ENCODE measurements at places on chromosomes 12 and 14.
A peak's percentile ranks its signal among the peaks of the same experiment; 100 is the strongest.

DNA sequence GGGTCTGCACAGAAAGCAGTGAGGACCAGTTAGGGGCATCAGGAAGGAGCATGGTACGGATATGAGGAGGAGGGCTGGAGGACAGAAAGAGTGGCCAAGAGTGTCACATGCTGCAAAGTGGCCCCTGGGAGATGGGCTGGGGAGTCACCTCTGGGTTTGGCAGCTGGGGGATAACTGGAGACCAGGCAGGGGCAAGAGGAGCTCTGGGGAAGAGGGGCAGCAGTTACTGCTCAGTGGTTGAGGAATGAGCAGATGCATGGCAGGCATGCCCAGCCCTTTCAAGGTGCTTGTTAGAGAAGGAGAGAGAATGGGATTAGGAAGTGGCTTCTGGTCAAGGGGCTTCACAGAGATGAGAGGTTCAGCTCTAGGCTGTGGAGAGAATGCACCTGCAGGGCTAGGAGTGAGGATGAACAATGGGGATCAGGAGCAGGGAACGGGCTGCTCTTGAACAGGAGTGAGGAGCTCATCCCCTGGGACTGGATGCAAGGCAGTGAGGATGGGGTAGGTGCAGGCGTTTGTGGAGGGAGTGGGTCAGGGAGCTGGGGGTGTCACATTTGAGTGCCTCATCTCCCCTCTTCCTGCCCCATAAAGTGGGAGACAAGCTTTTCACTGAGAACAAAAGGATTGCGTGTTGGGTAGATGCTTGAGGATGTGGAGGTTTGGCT lies 127.5 kb downstream of the PAPOLA start:
- no peak for DNase-seq

- DNase-seq = no peak
Measured at GRCh38 chr12:21884936-21885335, 56.3 kb downstream of the ABCC9 start.

DNA sequence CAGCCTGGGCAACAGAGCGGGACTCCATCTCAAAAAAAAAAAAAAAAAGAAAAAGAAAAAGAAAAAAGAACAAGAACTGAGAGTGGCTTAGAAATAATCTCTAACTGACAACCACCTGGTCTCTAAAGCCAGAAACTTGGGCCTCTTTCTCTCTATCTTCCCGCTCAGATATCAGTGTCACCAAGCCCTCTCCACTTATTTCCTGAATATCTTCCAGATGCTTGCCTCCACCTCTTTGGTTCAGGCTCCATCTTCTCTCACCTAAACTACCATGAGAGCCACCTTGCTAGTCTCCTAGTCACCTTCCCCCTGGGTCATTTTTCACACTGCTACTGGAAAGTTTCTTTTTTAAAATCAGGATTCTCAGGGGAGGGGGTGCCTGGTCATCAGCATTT lies 1.8 kb upstream of the TM9SF1 start:
- no peak for DNase-seq

- DNase-seq = no peak
Measured at GRCh38 chr12:52877242-52877641, 27.6 kb downstream of the KRT8 start.

DNA sequence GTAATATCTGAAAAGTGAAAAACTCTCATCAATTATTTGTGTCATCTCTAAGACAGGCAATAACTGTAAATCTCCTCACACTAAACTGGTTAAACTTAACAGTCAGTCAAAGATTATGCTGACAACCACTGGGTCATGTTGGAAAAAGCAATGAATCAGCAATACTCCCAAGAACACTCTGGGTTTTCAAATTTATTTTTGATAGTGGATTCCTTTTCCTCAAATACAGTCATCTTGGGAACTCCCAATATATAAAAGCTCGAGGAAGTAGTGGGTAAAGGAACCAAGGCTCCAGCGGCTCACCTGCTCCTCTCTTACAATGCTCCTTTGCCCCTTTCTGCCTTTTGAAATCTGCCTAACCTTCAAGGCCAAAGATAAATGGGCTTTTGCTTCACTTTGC lies 70.0 kb downstream of the ARMH4 start:
- no peak for DNase-seq

DNA sequence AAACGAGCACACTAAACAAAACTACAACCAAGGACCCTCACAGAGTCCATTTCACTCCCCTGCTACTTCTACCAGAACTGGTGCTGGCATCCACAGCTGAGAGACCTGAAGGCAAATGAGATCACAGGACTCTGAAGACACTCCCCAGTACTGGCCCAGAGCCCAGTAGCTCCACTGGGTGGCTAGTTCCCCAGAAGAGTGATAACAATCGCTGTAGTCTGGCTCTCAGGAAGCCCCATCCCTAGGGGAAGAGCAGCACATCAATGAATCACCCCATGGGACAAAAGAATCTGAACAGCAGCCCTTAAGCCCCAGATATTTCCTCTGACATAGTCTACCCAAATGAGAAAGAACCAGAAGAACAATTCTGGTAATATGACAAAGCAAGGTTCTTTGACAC lies 190.7 kb upstream of the BMP4 start:
- no peak for DNase-seq

DNA sequence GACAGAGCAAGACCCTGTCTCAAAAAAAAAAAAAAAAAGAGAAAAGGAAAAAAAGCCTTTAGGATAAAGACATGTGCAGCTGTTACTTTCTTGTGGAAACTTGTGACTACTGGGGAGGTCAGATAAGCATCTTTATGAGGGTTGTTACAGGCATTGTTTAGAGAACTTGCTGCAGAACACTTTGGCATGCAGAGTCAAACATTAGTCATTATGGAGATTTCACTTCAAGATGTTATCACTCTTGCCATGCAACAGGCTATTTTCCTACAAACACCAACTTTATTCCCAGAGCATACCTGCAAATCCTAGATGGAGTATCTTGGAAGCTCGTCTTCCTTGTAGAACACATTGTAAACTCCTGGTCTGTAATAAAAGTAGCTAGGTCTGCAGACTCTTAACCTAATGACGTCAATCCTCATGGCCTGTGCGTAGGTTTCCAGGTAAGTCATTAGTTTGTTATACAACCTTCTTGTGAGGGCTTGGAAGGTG lies 36.3 kb upstream of the WDR89 start:
- DNase-seq = no peak

GRCh38 chr12:103401421-103401820 lies 94.3 kb downstream of the C12orf42 start:
- DNase-seq = no peak

- no peak for DNase-seq
Measured at GRCh38 chr14:65156568-65157366, 54.5 kb upstream of the MAX start.

DNA sequence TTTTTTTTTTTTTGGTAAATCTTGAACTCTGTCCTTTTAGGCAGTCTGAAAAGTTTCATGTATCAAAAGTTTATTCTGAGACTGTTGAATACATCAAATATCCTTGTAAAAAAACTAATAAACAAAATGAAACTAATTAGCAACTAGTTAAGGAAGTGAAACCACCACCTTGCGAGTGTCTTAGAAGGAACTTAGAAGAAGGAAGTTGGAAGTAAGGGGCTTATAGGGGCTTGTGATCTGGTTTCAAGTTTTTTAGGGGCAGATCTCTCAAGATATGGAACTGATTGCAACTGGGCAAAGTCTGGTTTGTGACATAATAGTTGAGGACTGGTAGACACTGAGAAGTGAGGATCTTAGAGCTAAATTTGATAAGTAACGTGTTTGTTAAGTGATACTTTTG lies 748.8 kb downstream of the C12orf50 start:
- no peak for DNase-seq

GRCh38 chr12:88935856-88936255 lies 355.6 kb upstream of the KITLG start:
- no peak for DNase-seq

GRCh38 chr12:116261525-116262100 lies 15.9 kb downstream of the MED13L start:
- DNase-seq = no peak

DNA sequence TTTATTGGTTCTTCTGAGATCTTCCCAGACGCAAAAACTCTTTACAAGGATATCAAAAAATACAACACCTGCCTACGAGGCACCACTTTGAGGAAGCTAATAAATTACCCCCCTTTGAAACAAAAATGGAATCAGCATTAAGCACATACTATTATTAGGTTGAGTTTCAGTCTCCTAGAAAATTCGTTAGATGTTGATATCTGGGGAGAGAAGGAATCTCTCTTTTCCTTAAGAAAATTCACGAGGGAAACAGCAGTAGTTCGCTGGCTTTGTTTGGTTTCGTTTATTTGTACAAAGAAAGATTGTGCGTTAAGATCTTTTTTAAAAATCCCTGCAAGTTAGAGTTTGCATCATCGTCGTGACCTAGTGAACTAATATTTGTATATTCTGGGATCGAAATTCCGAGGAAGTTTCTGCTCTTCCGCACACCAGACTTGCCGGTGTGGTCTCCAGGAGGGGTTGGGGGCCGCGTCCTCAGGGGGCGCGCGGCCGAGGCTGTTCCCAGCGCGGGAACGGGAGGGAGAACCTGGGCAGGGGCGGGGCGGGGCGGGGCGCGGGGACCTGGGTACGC lies 12.1 kb downstream of the NKX2-1 start:
- no peak for DNase-seq

GRCh38 chr12:117507548-117507947 lies 146.1 kb upstream of the NOS1 start:
- no peak for DNase-seq

DNA sequence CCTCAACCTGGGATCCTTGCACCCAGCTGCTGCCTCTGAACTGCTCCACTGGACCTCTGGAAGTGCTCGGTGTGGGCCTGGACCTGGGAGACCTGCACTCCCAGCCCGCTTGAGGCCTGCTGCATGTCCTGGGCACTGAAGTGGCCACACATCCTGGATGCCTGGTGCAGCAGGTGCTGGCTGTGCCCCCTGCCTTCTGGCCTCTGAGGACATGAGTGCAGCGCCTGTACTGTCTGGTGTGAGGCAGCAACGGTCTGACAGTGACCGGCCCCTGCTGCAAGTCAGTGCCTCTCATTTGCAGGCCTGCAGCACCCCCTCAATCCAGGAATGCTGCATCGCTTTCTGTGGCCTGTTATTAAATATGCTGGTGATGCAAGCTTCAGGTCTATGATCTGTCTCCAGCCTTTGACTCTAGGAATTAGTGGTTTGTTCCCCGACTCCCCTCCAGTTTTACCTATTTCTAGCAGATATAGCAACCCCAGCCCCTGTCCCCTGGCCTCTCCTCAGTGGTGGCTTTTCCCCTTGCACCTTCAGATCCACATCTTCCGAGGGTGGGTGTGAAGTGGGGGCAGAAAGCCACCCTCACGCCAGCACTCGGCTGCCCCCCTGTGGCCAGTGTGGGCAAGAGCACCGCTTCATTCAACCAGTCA lies 3.6 kb downstream of the SMIM41 start:
- DNase-seq = peak; percentile 40

- no peak for DNase-seq
Measured at GRCh38 chr14:69693801-69694729, 72.9 kb upstream of the SRSF5 start.

DNA sequence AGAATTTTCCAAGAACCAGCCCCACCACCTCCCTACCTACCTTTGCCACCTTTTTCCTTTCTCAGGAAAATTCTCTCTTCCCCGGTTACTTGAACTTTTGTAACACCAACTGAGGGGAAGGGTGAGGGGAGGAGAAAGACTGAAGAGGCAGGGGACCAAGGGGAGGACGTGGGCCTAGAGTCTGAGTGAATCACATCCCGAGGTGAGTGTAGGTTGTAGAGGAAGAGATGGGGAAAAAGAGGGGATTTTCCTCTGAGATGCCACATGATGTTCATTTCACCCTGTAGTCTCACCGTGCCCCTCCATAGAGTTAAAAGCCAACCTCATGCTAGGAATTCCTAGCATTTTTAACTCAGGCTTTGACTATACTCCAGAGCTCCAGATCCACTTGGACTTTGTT lies 311.8 kb downstream of the RPAP3 start:
- no peak for DNase-seq

DNA sequence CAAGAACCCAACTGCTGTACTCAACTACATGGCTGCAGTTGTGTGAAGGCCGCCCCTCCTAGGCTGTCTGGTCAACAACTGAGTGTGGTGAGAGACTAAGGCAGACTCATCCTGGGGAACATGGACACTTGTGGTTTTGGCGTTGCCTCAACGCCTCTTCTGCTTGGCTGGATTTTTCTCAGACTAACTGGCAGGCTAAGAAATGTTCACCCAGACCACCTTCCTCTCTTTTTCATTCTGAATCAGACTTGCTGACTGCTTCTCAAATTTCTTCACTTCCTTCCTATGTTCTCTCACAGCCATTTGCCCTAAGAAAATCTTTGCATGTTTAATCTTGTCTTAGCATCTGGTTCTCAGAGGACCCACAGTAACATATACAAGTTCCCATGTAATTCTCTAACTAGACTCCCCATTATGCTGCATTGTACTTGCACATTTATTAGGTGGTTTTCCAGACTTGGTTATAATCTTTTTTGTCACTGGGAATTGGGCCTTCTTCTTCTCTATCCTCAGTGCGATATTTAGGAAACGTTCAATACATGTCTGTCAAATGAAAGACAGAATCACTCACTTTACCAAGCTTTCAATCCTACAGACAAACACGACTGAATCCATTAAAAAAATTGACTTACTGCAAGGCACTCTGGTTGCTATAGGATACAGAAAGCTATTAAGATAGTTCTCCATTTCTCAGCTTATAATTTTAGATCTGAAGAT lies 327.6 kb downstream of the CCER1 start:
- no peak for DNase-seq

GRCh38 chr12:94222351-94223084 lies 74.1 kb downstream of the PLXNC1 start:
- DNase-seq = no peak

DNA sequence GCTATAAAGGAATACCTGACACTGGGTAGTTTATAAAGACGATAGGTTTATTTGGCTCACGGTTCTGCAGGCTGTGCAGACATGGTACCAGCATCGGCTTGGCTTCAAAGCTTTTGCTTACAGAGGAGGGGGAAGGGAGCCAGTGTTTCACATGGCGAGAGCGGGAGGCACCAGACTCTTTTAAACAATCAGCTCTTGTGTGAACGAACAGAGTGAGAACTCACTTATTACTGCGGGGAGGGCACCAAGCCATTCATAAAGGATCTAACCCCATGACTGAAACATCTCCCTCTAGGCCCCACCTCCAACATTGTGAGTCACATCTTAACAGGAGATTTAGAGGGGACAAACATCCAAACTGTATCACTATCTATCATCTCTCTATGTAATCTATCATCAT lies 227.4 kb downstream of the TMEM132D start:
- DNase-seq = no peak

- DNase-seq = peak; percentile 93
Measured at GRCh38 chr14:23141706-23142444, 22.8 kb upstream of the CEBPE start.

GRCh38 chr14:73943083-73943482 lies 6.8 kb downstream of the FAM161B start:
- no peak for DNase-seq

- no peak for DNase-seq
Measured at GRCh38 chr12:56028511-56029165, 7.8 kb downstream of the IKZF4 start.

GRCh38 chr12:64780531-64781279 lies 21.5 kb upstream of the GNS start:
- no peak for DNase-seq

DNA sequence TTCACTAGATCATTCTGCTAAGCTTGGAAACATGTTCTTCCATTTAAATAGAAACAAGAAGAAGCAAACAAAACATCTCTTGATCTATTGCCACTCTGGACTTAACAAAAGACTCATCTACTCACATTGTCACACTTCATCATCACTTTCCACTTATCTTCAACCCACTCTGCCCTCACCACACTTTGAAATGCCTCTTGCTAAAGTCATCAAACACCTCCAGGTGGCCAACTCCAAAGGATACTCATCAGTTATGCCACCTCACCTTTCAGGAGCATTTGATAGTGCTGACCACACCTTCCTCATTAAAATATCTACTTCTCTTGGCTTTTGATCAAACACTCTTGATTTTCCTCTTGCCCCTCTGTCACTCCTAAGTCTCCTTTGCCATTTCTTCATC lies 7.2 kb downstream of the EFCAB11 start:
- no peak for DNase-seq

Data from breast epithelium (tissue), 4 donors.